ENCODE measurements at places on chromosomes 4 and X. TPM values are rescaled to one million over a fixed set of nuclear protein-coding genes. Genes with fewer than 3 reads are reported as not detected.

CT45A3 gene
- polyA plus RNA-seq, result not detected

DNA sequence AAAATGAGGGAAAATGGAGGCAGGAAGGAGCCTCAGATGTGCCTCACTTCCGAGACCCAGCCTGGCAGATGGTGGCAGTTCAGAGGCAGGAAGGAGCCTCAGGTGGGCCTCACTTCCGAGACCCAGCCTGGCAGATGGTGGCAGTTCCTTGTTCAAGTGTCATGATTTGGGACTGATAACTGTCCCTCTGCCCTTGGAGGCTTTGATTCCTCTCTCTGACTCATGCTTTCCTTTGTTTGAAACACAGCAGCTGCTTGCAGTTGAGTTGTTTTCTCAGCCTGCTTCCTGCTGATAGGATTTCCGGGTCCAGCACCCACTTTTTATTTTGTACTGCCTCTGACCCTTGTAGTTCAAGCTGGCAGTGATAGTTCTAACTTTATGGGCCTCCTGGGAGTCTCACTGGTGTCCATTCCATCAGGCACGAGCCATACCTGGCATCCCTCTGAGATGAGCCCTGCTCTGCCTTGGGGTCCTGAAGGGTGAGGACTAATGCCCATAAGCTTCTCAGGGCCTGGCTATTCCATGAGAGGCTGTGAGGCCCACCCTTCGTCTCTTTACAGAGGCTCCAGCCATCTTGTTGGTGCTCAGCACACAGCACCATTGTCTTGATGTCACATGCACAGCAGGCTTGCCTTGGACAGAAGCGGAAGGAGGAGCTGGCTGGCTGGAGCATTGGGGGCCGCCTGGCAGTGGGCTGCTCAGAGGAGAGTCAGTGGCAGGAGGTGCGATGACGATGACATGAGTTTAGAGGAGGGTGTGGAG, 13.0 kb downstream of the RGS12 start:
- DNase-seq, result peak; percentile 63

SRPK3 gene
- polyA plus RNA-seq, result 10.6 TPM

DNA sequence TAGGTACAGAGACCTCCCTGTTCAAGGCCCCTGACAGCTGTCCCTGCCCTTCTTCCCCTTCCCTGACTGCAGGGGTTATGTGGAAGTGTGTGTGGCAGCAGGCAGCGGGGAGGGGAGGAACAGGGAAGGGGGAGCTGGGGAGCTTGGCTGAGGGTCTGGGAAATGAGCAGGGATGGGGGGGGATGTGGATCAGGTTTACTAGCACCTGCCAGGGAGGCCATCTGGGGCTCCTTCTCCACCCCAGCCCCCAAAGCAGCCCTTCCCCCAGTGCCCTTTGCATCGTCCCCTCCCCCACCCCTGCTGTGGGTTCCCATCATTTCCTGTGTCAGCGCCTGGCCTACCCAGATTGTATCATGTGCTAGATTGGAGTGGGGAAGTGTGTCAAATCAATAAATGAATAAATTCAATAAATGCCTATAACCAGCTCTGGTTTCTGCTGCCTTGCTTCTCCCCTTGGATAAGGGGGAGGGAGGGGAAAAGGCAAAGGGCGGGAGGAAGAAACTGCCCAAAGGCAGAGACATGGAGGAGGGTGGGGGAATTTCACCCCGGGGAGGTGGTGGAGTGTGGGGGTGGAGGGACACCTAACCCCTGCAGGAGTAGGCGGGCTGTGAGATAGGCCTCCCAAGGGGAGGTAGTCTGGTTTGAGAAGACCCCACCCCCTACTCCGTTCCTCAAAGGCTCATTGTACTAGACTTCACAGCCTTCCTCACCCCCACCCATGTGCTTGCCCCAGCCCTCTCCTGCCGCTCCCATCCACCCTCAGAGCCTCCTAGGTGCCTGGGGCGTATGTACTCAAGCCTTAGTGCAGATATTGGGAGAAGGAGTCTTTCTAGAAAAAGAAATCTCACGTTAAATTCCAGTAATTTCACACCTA, 3.2 kb downstream of the CXorf65 start:
- no peak for DNase-seq

MSANTD1 gene
- polyA plus RNA-seq, result 4.2 TPM

GRCh38 chrX:130120746-130121504, 10.6 kb upstream of the ELF4 start:
- peak; percentile 81 for DNase-seq

- no peak for DNase-seq
Observed at GRCh38 chr4:120682981-120683380, 239.5 kb downstream of the PRDM5 start.

DNA sequence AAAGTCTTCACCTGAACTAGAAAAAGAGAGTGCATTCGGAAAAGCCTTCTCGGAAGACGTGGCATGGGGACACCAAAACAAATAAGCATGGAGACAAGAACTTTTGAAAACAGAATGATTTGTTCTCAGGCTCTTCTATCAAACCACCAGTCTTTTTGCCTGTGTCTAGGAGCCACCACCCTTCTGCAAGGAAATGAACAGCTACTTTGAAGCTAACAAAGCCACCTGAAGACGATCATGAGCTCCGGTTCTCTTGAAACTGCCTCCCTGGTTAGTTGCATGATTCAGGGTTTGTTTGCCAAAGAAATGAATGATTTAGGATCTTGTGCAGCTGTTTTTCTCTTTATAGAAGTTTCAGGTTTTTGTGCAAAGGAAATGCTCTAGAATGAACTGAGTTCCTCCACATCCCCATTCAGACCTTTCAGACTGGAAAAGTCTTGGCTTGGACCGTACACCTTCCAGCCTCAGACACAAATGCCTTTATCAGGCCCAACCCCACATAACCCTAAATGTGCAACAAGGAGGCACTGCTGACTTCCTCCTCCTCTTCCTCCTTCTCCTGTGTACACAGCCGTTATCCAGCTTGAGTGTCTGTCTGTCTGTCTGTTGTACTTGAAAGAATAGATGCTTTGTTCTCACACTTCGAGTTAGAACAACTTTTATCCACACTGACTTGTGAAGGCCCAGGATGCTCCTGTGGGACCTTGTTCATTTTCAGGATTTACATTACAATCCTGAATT, 334.8 kb upstream of the KLF3 start:
- DNase-seq, result no peak

GRCh38 chrX:70134116-70134477, 850 bp downstream of the IGBP1 start:
- no peak for DNase-seq

- DNase-seq, result no peak
Observed at GRCh38 chr4:80740375-80740774, 290.1 kb upstream of the BMP3 start.

NUP62CL gene
- 3.2 TPM for polyA plus RNA-seq

DNA sequence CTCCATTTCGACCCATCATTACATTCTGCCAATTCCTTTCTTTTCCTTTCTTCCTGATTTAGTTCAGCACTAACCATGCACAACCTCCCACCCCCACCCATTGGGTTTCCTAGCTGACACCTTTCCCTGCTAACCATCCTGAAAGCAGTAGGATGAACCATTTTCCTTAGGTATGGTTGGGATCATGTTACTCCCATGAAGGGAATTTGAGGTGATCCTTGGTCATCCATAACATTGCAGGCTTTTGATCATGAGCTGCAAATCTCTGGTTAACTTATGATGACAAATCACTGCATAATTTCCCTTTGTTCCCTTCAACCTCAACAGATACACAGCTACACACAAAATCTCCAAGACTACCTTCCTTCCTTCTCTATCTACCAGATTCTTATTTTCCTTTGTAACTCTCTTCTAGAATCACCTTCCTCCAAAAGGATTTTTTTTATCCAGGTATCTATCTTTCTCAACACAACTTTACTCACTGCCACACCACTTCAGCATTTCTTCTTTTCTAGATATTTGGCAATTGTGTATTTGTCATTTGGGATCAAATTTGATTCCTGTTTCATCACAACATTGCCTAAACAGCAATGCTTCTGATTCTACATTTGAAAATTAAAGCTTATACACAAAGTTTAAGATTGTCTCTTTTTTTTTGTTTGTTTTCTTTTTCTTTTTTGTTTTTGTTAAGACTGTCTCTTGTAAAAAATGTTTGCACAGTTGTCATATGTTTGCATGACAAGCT, 145.1 kb downstream of the RBM47 start:
- no peak for DNase-seq

DNA sequence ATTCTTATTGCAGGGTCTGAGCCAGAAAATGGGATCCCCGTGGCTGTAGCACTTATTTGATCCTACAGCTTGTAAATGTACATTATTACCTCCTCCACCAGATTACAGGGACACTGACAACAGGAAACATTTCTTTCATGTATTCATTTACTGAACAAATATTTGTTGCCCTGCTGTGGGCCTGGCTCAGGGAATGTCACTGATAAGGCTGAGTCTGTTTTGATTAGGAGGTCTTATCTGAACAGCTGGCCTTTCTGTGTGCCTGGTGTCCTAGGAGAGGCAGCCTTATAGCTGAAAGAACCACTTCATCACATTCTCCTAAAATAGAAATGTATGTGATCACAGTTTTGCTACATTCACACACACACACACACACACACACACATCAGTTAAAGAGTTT, 45.5 kb upstream of the PROM1 start:
- DNase-seq, result no peak

HPSE gene
- 6.6 TPM for polyA plus RNA-seq

Measured in spinal cord (tissue), 10 donors.